ENCODE measurements at places on chromosomes 11 and 22.

DNA sequence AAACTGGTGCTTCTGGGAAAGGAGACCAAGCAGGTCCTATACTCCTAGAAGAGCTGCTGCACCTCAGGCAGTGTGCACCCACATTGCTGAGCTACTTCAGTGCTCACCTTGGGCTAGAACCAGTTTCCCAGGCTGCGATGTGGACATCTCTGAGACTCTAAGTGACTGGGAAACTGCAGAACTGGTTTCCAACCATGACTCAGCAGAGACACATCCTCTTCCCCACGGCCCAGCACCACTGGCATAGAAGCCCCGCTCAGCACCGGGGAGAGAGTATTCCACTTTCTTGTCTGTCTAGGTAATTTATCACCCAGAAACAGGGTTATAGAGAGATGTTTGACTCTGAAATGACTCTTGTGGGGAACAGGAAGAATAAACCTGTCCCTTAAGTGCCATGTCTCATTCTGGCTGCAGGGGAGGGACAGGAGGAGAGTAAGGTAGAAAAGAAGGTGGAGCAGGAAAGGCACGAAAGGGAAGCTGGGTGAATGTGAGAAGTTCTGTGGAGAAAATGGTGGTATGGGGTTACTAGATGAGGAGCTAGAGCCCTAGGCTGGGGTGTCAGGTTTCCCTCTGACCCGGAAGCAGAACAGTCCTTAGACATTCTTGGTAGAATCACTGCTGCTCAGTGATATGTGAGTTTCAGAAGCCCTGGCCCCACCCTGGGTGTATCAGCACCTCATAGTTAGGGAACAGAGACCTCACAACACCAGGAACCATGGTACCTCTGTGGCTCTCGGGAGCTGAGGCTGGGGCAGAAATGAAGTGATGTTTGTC, 340.4 kb upstream of the NCAM1 start:
- DNase-seq: no peak

DNA sequence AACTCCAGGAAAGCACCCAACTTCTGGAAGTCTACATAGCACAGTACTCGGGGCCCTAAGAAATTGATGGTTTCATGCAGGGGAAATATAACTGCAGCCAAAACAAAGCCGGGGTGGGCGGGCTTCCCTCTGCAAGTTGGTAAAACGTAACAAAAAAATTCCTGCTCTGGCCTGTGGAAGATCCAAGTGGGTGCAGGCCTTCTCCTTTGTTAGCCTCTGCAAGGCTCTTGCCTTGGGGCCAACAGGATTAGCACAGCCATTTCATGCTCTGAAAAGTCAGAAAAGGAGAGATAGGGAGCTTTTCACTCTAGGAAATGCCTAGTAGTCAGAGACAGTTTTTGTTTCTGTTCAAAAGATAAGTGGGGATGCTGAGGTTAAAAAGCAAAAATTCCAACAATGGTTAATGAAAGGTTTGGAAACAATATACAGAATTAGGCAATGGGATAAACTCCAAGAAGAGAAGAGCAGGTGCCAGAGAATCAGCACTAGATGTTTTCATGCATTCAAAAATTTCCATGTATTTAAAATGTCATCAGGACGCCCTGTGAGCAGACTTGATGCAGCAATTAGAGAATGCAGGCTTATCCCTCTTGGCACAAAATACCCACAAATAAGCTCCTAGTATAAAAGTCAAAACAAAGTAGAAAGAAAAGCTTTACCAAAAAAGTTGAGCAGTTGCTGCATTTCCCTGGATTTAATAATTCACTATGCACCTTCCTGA, 72.3 kb upstream of the CHRM4 start:
- DNase-seq: no peak

GRCh38 chr22:34804604-34805003, 261.4 kb upstream of the ISX start:
- no peak for DNase-seq

GRCh38 chr22:48908547-48908946, 919.1 kb downstream of the BRD1 start:
- no peak for DNase-seq

GRCh38 chr22:20533879-20534265, 26.5 kb downstream of the MED15 start:
- no peak for DNase-seq

DNA sequence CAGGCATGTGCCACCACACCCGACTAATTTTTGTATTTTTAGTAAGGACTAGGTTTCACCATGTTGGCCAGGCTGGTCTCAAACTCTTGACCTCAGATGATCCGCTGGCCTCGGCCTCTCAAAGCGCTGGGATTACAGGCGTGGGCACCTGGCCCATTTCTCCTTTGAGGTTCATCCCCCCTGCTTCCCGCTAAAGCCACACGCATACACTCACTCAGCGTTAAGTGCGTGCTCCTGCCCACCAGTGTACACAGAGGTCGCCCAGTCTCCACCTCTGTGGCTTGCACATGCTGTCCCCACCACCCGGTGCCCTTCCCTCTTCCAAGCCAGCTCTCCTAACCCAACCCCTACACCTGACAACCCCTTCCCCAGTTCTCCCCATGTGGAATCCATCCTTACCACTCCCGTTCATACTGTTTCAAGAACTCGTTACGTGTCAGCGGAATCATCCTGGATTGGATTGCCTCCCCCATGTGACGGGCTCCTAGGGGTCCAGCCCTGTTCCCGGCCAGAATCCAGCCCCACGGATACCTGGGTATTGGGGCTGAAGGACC, 15.7 kb upstream of the CYTH4 start:
- DNase-seq: no peak

- peak; percentile 76 for DNase-seq
Observed at GRCh38 chr11:64449381-64450167, 90.6 kb downstream of the RPS6KA4 start.

DNA sequence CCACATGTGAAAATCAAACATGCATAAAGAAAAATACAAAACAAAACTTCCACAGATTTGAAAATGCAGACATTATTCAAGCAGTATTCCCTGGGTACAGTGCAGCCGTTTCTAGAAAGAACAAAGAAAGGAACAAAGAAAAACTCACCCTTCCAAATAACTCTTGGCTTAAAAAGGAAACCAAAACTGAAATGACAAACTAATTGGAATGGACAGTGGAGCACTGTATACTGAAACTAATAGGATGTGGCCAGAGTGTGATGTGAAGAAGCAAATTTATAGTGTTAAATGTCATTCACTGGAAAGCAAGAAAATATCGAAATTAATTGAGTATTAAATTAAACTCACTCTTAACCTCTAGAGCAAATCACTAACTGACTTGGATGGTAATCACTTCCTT, 55.4 kb downstream of the QSER1 start:
- DNase-seq: no peak

GRCh38 chr22:25903294-25903693, 161.3 kb downstream of the MYO18B start:
- DNase-seq: no peak

- peak; percentile 42 for DNase-seq
Observed at GRCh38 chr11:102047305-102047924, at the start of gene CFAP300. Gene CFAP300, plus strand, starts transcription at chr11:102047437. Its CDS starts 34 bp downstream, at chr11:102047471.

GRCh38 chr22:26894766-26895485, 237.5 kb downstream of the MIAT start:
- no peak for DNase-seq

GRCh38 chr11:73236854-73237253, 18.8 kb downstream of the P2RY2 start:
- no peak for DNase-seq

- DNase-seq: no peak
Observed at GRCh38 chr11:107011977-107012376, 6.3 kb downstream of the GUCY1A2 start.

DNA sequence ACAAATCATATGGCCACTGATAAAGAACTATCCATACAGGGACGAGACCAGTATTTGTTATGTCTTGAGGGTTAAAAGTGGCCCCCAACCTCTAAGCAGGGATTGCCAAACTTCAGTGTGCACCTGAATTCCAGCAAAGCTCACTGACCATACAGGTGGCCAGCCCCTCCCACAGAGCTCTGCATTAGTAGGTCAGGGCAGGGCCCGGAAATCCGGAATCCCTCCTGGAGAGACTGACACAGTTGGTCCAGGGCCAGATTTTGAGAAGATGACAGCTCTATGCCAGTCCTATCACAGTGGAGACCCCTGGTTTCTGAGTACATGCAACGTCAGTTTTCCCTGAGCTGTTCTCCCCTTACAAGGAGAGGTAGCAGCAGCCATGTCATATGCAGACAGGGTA, 20.8 kb downstream of the VPS37C start:
- DNase-seq: no peak

- no peak for DNase-seq
Observed at GRCh38 chr22:23264610-23265367, 84.5 kb downstream of the BCR start.

DNA sequence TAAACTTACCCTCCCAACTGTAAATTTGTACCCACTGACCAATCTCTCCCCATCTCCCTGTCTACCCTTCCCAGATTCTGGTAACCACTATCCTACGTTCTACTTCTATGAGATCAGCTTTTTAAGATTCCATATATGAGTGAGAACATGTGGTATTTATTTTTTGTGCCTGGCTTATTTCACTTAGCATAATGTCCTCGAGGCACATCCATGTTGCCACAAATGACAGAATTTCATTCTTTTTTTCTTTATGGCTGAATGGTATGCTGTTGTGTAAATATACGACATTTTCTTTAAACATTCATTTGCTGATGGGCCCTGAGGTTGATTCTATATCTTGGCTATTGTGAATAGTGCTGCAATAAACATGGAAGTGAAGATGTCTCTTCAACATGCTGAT, 74.7 kb upstream of the RRM1 start:
- no peak for DNase-seq

DNA sequence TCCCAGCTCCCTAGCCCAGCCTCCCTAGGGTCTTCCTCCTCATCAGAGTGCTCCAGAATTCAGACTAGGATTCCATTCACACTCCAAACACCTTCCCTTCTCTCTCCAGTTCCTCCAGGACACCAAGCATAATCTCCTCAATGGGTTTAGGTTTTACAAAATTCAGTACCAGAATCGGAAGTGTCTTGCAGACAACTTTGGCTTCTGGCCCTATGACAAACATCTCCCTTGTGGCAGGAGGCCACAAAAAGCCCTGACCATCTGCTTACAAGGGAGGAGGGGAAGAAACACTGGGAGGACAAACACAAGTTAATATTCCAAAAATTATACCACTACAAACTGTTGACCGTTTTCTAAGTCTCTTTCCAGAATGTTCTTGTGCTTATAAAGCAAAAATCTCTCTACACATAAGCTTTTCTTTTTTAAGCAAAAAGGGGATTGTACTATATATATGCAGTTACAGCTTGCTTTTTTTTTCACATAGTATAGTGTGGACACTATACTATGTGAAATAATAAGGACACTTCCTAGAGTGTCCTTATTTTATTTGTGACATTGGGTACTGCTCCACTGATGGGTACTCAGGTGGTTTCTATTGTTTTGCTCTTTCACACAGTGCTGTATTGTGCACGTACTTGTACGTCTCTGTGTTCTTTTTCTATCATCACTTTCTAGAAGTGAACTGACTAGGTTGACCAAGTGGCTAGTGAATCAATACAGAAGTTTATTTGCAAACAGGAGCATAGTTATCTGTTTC, 78.7 kb downstream of the BDNF start:
- no peak for DNase-seq

DNA sequence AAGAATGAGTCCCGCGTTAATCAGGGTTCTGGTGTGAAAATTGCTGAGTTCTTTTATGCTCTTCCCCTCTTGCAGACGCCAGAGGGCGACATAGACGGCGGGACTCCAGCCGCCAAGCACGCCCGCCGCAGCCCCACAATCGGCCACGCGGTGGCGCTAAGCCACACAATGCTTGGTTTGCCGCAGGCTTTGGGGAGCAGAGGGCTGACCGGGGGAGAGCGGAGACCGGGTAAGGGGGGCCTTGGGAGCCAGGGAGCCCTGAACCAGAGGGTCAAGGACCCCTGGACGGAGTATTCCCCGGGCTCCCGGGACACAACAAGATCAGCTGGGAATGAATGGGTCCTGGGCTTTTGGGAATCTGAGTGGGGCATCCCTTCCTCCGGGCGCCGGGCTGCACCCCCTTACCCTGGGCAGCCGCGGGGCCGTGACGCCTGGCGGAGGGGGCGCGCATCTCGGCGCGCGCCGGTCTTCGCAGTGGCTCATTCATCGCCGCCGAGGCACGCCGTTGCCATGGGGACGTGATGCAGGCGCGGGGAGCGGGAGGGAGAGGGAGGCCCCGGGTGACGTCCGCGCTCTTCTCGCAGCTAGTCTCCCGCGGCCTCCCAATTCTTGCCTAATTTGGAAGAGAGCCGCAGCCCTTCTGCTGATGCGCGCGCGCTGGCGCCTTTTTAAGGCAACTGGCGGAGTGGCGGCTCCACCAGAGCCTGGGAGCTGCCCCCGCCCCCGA, 12.2 kb upstream of the NPAS4 start:
- peak; percentile 90 for DNase-seq

- no peak for DNase-seq
Observed at GRCh38 chr22:21055880-21056319, 10.2 kb downstream of the LRRC74B start.

- DNase-seq: no peak
Observed at GRCh38 chr11:113048820-113049768, 87.9 kb downstream of the NCAM1 start.

DNA sequence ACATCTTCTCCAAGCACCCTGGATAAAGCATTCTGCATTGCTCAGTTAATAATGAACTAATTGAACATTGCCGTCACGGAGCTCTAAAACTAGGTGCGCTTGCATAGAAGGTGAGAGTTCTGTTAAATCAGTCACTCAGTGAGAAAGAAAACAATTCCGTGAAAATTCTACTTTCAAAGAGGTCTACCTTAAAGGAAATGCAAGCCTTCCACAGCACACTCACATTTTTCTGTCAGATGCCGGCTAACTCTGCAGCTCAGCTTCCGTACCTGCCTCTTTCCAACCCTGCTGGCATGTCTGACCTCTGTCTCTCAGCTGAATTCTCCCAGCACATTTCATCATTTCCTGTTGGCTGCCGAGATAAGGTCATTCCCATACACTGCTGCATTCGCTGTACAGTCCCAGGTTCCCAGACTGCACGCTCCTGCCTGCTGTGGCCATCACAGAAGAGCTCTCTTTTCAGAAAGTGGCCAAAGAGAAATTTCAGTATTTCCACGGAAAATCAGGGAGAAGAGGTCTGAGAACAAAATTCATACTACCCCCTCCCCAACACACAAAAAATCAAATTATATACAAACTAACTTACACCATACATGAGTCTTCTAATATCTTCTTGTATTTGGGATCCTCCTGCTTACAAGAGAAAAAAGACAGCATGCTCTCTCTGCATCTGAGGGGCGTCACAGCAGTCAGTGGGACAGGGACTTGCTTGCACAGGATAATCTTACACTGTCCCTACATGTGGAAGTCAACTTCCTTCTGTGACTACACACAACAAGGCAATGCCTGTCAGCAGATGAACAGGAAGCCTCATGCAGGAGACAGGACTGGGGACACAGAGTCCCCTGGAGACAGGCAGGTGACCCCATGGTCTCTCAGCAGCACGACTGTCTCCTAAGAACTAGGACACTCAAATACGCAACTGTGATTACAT, 55.1 kb downstream of the PACSIN2 start:
- no peak for DNase-seq

GRCh38 chr11:112453601-112454577, 193.2 kb upstream of the PLET1 start:
- DNase-seq: peak; percentile 21
